ENCODE measurements at places on chromosomes 5 and 9.

- no peak for DNase-seq
These were observed 29.9 kb downstream of the AP3B1 start for GRCh38 chr5:78264600-78264999.

GRCh38 chr9:97659771-97660170 lies 26.1 kb downstream of the NCBP1 start:
- no peak for DNase-seq

GRCh38 chr9:21574261-21574660 lies 92.1 kb upstream of the IFNE start:
- no peak for DNase-seq

DNA sequence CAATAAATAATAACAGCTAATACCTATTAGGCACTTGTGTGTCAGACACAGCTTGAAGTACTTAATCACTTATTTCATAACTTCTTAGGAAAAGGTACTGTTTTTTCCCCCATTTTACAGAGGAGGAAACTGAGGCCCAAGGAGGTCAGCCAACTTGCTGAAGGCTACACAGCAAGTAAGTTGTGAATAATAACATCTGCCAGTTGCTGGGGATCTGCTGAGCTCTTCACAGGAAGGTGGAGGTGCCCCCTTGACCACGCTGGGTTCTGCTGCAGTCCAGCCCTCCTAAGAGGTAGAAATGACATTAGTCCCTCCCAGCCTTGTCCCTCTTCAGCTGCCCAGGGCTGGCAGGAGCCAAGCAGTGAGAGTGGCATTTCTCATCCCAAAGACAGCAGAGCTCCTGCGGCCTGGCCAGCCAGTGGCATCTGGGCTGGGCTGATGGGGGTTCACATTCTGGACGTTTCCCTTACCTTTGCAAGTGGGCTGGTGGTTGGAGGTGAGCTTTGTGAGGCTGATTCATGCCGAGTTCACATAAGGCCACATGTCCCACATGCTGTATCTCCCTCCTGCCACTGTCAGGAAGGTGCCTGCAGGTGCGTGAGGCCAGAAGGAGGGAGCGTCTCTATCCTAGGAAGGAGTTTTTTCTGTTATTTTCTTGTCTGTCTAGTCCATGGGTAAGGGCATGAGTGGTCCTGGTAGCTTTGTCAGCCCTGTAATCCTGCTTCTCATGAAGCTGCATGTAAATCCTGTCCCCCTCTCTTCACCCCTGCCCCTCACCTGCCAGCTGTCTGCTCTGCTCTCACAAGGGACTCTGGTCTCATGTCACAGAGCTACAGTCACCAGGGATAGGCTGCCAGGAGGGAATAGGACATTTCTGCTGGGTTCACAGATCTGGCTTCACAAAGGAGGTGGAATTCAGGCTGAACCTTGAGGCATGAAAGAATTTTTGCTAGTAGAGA lies 171.7 kb downstream of the MACROH2A1 start:
- no peak for DNase-seq

DNA sequence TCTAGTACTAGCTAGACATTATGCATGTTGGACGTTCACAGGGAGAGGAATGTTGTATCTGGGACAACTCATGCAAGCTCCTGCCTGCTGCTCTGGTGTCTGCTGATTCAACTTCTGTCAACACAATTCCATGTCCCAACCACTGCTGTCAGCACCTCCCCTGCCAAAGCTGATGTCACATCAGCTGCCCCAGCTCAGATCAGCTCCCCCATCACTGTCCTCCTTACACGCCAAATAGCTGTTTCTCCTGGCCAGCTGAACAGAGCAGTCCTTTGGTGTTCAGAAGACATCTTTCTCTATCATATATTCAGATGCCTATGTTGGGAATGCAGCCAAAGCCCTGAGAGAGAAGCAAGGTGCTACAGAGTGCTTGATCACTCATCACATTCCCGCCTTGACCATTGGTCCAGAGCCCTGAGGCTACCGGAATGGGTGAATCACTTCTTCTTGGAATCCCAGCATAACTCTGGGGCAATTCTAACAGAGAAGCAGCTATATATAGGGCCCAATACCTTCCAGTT lies 223.3 kb downstream of the SEC61B start:
- DNase-seq = no peak

DNA sequence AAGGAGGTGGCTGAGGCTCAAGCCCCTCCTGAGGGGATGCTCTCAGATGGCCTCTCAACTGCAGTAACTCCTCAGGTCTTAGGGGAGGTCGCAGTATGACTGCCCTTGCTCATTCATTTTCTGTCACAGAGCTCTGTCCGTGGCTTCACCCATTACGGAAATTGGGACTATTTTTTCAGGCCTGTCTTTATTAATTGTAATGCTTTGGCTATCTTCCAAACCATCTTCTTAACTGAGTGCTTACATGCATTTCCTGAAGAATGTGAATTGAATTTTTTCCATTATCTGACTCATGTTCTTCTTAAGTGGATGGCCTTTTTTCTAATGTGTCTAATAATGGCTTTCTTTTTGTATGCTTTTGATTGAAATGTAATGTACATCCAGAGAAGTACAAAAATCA lies 36.4 kb upstream of the SV2C start:
- no peak for DNase-seq

DNA sequence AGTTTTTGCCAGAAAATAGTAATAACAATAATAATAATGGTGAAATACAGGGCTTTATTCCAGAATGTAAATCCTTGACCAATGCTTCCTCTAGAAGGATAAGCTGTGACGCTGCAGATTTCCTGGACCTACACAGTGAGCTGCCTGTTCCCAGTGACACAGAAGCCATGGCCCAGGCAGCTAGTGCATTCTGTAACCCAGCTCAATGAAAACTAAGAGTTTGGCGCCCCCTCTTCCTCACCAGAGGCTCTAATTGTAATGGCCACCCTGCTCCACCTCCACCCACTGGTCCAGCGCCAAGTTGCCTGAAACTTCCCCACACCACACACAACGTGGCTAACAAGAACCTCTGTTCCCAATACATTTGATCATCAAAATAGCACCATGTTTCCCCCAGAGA lies 248.1 kb downstream of the CETN3 start:
- DNase-seq = no peak

GRCh38 chr5:53008751-53009150 lies 19.6 kb downstream of the ITGA2 start:
- DNase-seq = peak; percentile 27

DNA sequence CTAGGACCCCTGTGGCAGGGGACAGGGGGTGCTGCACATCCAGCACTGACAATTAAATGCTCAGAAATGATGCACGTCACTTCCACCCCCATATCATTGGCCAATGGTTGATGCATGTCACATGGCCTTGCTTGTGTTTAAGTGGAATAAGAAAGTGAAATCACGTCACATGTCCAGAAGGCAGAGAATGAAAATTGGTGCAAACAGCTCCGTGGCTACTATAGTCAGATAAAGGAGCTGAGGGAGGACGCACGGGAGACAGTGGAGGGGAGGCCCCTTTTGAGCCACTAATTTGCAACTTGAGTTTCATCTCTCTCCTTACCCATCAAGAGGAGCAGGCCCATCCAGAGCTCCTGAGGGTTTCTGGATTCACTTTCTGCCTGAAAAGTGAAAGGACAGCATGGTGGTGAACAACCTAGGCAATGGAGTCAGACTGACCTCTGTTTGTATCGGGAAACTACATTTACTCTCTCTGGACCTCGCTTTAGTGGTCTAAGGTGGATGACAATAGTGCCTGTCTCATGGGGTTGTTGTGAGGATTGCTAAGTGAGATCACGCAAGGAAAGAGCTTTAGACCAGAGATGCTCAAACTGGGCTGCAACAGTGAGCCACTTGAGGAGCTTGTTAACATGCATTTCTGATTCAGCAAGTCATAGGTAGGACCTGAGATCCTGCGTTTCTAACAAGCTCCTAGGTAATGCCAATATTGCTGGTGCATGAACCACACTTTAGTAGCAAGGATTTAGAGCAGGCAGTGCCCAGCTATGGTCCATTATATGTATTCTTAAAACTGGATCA lies 133.9 kb upstream of the ADRA1B start:
- DNase-seq = no peak

DNA sequence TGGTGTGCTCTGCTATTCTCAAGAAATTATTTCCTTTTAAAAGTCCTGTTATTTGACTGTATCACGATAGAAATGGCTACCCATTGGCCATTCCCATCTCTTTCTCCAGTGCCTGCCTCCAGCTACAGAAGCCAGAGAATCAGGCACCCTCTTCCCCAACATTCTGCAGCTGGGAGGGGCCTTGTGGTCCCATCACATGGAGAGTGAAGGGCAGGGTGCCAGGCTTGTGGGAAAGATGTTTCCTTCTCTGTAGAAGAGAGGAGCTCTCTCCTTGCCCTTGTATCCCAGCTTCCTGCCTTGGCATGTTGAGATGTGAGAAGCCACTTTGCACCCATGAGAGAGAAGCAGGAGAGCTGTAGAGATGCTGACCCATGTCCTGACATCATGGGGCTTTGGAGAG lies 465.0 kb downstream of the MTRR start:
- no peak for DNase-seq

- DNase-seq = peak; percentile 29
These were observed 26.5 kb downstream of the TRMO start for GRCh38 chr9:97895695-97896332.

- no peak for DNase-seq
These were observed 138.4 kb downstream of the MAPKAP1 start for GRCh38 chr9:125568621-125569020.

Data from CD4-positive, alpha-beta T cell treated with Interleukin-6 for 4 hours (primary cell).